Hair follicle dermal papilla cell (primary cell): ENCODE measurements at places on chromosomes 5 and 9. TPM values are rescaled to one million over a fixed set of nuclear protein-coding genes. Genes with fewer than 3 reads are reported as not detected.

The KIF24 gene
- total RNA-seq, result 0.97 TPM in 2 replicates

The HMMR gene
- total RNA-seq, result 0.65 and 2.2 TPM in 2 replicates

The CARD9 gene
- total RNA-seq, result 2.9 and 3.2 TPM in 2 replicates

The RIC1 gene
- total RNA-seq, result 54.9 and 67.5 TPM in 2 replicates

The SLC24A2 gene
- under 0.01 TPM in 2 replicates for total RNA-seq
